ENCODE measurements at places on chromosomes 5 and 9.

- no peak for DNase-seq
Observed at GRCh38 chr5:160360310-160360709, 10.1 kb downstream of the C1QTNF2 start.

- DNase-seq, result peak; percentile 85
Observed at GRCh38 chr5:175444060-175444904, at the start of gene DRD1. DRD1 (minus strand) TSS chr5:175444182; CDS start chr5:175443099, 1,083 bp downstream.

GRCh38 chr5:180103487-180104167 is 32.1 kb upstream of the RNF130 start:
- DNase-seq, result no peak

GRCh38 chr9:78296201-78296892 is 578 bp upstream of the PSAT1 start:
- DNase-seq, result peak; percentile 75

DNA sequence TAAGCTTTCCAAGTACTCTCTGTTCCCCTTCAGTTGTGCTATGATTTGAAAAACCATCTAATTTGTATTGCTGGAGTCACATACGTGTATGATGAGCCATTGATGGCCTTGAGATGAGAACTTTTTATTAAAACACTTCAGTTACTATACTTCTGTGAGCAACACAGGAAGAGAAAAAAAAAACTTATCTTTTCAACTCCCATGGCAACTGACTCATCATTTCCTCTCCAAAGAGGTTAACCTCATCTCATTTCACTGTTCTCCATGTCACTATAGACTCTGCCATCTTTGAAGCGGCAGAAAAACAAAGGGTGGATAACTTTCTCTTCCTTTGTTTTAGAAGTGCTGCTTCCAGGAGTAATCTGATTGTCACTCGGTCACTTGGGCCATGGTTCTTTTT is 104.3 kb upstream of the PCSK1 start:
- no peak for DNase-seq

DNA sequence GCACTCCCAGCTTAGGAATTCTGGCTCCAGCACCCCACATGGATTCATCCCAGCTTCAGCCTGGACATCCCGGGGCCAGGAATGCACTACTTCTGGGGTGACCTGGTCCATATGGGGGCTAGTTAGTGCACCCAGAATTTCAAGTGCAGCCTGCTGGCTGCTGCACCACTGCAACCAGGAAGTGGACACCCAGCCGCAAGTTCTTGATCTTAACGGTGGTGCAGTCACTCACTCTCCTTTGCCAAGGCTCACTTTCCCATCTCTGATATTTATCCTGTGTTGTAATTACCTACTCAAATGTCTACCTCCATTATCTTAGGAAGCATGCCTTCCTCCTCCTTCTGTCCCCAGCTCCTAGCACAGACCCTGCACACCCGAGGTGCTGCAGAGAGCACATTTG is 26.2 kb upstream of the RAB14 start:
- DNase-seq, result no peak

GRCh38 chr5:171355302-171355724 is 32.3 kb upstream of the NPM1 start:
- no peak for DNase-seq

DNA sequence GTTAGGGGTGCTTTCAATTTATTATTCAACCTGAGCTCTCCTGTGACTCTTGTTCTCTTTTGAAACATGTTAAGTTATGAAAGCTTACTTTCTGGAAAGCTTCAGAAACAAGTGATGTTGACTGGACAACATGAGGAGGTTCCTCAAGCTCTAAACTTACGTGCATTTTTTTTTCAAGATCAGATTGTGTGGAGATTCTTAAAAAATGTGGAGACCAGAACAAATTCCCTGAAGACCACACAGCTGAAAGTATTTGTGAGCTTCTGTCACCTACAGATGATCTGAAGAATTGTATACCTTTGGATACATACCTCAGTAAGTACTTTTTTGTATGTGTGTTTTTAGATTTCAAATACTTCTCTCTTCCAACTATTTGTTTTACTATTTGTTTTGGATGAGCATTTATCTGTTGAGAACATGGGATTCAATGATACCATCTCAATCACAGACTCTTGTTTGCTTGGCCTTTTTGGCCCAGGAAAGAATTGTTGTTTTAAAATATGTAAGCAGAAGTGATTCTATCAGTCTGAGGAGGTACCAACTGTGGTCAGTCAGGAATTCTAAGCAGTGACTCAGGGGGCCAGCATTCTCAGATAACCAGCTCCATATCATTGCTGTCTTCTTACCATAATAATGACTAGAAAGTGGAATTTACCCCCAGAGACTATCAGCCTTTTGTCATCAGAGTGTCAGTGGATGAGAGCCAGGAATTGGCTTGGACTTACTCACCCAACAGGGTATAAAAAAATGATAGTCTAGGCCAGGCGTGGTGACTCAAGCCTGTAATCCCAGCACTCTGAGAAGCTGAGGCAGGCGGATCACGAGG is 34.4 kb upstream of the GLIPR2 start:
- no peak for DNase-seq

DNA sequence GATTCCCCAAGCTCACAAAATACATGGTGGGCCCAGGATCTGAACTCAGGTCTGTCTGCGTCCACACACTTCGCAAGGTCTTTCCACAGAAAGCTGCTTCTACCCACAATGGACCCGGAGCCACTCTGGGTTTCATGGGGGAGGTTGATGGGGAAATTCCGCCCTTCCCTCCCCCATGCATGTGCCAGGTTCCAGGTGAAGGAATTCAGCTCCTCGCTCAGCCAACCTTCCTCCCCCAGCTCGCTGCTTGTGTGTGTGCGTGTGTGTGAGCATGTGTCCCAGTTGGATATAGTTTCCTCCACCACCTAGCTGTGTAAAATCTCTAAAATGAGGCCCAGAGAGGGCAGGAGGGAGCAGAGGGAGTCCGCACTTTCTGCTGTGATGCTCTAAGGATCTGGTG is 1.0 kb downstream of the PTGS1 start:
- no peak for DNase-seq

GRCh38 chr9:89748831-89749499 is 144.2 kb downstream of the GADD45G start:
- DNase-seq, result no peak

- no peak for DNase-seq
Observed at GRCh38 chr9:127846443-127847177, 7.8 kb downstream of the ENG start.

Data from neural progenitor cell (in vitro differentiated cells).